ENCODE measurements at places on chromosomes 11 and 22.

DNA sequence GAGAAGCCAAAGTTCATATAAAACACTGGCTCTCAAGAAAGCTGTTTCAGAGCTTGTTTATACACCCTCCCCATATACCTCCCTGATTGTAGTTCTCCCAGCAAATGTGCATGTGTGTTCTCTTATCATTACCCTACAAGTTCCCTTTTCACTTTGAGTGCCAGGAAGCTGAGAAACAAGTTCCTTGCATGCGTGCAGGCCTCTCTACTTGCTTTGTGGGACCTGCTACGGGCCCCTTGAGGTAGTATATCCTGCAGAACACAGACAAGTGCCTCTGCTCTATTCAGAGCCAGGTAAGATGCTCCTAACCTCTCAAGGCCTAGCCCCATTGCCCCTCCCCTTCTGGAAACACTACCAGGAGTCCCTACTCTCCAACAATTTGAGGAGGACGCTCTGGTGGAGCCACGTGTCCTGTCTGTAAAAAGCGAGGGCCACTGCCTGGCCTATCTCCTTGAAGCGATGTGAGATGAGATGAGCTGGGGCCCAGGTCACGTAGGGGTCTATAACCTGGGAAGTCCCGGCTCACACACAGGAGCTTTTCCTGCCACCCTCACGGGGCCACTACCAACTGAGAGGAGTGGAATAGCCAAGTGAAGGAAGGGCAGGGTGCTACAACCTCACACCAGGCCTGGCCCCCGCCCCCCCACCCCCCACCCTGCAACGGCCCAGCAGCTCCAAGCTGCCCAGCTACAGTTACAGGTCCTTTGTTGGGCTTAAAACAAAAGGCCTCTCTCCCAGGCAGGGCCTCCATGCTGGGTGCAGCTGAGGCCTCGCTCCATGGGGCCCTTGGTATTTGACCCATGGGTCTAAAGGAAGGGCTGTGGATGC lies 2.6 kb upstream of the ATP5MGL start:
- no peak for DNase-seq

- DNase-seq: no peak
These were observed 1463.9 kb downstream of the TBC1D22A start for GRCh38 chr22:48226026-48227013.

DNA sequence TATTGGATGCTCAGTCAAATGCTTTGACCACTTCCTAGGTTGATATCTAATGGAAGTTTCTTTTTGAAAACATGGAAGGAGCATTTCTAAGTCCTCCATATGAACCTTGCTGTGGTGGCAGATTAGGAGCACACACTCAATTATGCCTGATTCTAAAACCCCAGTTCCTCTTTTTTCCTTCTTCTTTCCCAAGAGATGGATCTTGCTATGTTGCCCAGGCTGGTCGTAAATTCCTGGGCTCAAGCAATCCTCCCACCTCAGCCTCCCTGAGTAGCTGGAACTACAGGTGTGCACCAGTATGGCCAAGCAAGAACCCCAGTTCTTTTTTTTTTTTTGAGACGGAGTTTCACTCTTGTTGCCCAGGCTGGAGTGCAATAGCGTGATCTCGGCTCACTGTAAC lies 3.0 kb downstream of the LYVE1 start:
- DNase-seq: no peak

GRCh38 chr11:31722754-31723153 lies 88.4 kb downstream of the PAX6 start:
- DNase-seq: no peak

GRCh38 chr11:65501186-65501471 lies 2.3 kb downstream of the MALAT1 start:
- DNase-seq: no peak

- DNase-seq: peak; percentile 80
These were observed 61.1 kb downstream of the ST3GAL4 start for GRCh38 chr11:126416542-126417090.
